Activated CD4-positive, alpha-beta T cell treated with anti-CD3 and anti-CD28 coated beads, Interleukin-2, amount 10 ng/mL, durations not matched to agents 7 days and 5 days (primary cell): ENCODE measurements at places on chromosomes 12 and 14.

DNA sequence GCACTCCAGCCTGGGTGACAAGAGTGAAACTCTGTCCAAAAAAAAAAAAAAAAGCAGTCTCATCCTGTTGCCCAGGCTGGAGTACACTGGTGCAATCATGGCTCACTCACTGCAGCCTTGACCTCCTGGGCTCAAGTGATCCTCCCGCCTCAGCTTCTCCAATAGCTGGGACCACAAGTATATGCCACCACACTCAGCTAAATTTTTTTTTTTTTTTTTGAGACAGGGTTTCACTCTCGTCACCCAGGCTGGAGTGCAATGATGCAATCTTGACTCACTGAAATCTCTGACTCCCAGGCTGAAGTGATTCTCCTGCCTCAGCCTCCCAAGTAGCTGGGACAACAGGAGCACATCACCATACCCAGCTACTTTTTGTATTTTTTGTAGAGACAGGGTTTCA, 5.2 kb upstream of the CNPY2 start:
- DNase-seq: no peak

DNA sequence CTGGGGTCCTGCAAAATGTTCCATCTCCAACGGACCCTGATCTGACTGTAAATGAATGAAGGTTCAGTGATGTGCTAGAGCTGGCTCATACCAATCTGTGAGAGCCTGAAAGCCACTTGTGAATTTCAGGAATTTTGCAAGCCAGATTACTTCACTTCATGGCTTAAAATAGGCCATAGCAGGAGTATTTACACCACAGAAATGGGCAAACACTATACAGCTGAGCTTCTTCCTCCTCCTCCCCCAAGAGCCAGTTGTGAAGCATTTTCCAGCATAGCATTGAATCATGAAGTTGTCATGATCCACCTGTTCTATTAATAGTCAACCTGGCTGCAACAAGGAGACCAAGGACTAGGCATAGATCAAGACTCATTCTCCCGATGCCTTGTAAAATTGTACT, 141.3 kb upstream of the RASSF8 start:
- no peak for DNase-seq

DNA sequence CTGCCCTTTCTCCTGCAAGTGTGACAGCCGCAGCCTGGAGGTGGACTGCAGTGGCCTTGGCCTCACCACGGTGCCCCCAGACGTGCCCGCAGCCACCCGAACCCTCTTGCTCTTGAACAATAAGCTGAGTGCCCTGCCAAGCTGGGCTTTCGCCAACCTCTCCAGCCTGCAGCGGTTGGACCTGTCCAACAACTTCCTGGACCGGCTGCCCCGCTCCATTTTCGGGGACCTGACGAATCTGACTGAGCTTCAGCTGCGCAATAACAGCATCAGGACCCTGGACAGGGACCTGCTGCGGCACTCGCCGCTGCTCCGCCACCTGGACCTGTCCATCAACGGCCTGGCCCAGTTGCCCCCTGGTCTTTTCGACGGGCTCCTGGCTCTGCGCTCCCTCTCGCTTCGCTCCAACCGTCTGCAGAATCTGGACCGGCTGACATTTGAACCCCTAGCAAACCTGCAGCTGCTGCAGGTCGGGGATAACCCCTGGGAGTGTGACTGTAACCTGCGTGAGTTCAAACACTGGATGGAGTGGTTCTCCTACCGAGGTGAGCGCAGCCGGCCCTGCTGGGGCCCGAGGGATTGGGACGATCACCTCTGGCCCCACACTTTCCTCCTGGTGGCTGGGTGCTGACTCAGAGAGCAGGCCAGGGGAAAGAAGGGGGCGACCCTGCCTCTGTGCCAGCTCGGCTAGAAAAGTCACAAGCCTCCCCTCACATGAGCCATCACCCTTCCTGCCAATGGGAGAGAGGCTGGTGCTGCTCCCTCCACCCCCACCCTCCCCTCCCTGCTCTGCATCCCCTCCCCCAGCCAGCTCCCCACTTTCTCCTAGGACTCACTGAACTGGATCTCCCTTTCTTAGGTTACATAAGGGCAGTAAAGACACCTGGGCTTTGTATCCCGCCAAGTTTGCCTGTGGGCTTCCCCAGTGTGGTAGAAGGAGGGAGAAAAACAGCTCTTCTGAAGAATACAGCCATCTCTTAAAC, 10.9 kb downstream of the LRTM2 start:
- DNase-seq: peak; percentile 24

GRCh38 chr12:107774349-107775029, at the start of gene ASCL4:
TSS of gene ASCL4 (plus strand) at chr12:107774704. CDS start at chr12:107775219, 515 bp downstream.
- DNase-seq: no peak

DNA sequence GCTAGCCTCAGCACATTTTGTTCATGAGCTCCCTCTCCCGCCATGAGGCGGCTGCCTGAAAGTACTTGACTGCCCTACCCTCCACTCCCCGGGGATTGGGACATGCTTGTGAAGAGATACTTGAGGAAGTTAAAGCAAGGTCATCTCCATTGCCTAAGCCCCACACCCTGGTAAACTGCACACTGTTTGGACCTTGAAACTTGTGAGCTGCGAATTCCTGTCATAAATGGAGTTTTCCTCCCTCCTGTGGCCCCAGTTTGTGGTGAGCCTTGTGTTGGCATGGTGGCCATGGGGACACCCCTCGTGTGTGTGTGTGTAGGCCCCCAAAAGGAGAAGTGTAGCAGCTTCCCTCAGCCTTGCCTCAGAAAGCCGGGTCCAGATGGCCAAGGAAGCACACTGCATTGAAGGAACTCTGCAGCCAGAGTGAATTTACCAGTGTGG, 395.5 kb downstream of the ZFP36L1 start:
- no peak for DNase-seq

DNA sequence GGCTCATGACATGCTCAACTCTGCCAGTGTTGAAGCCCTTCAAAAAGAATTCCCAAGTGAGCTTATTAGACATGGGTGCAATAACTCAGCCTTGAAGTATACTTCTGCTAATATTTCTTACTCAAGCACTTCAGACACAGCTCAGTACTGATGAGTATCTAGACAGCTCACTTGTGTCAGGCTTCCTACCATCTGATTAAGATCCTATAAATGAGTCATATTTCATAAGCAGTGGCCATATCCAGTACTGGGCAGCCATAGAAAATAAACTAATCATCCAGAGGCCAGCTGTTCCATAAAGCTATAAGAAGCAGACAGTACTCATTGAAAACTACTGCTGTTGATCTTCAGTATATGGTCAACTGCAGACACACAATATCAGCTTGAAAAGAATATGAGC, 12.9 kb downstream of the FSCB start:
- no peak for DNase-seq

DNA sequence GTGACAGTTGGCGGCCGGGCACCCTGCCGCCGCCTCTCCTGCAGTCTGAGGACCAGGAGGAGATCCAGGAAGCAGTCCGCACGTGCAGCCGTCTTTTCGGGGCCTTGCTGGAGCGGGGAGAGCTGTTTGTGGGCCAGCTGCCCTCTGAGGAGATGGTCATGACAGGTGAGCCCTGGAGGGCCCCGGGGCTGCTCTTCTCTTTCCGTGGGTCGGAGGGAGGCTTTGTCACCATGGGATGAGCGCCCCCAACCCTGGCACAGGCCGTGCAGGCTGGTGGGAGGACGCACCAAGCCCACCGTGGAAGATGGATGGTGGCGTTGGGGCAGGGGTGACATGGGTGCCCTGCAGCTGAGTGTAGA, 532 bp downstream of the NOC4L start:
- peak; percentile 26 for DNase-seq

GRCh38 chr14:24984846-24985589, 64.9 kb downstream of the STXBP6 start:
- no peak for DNase-seq

DNA sequence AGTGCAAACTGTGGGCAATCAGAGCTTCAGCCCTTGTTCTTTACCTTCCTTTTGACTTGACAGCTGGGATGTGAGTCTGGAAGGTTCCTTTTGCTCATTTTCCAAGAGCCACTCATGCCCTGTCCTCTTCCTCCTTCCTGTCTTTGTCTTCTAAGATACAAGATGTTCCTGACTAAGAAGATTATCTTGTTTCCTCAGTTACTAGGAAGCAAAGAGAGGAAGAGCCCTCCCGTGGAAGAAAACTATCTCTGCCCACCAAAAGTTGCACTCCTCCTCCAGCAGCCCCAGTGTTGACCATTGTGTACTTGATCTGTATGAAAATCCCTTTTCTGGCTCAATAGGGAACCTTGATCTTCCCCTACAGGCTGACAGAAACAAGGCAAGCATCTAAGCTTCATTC, 138.0 kb downstream of the C12orf75 start:
- DNase-seq: no peak

GRCh38 chr14:99664937-99665273, 19.2 kb upstream of the CYP46A1 start:
- DNase-seq: no peak

- DNase-seq: no peak
Observed at GRCh38 chr14:66231820-66232219, 254.4 kb upstream of the CCDC196 start.

DNA sequence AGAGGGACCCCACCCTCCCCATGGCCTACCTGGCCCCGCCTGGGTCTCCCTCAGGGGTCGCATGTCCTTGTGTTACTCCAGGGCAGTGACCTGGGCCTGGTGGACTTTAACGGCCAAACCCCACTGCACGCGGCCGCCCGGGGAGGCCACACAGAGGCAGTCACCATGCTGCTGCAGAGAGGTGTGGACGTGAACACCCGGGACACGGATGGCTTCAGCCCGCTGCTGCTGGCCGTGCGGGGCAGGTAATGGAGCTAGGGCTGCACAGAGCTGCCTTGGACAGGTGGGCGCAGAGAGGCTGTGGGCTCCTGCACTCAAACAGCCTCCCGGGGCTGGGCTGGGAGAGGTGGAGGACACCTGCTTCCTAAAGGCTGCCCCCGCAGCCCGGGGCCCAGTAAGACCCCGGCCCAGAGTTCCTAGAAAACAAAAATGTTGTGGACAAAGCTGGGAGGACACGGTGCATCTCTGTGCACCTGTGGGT, 21.6 kb downstream of the ASPG start:
- no peak for DNase-seq

DNA sequence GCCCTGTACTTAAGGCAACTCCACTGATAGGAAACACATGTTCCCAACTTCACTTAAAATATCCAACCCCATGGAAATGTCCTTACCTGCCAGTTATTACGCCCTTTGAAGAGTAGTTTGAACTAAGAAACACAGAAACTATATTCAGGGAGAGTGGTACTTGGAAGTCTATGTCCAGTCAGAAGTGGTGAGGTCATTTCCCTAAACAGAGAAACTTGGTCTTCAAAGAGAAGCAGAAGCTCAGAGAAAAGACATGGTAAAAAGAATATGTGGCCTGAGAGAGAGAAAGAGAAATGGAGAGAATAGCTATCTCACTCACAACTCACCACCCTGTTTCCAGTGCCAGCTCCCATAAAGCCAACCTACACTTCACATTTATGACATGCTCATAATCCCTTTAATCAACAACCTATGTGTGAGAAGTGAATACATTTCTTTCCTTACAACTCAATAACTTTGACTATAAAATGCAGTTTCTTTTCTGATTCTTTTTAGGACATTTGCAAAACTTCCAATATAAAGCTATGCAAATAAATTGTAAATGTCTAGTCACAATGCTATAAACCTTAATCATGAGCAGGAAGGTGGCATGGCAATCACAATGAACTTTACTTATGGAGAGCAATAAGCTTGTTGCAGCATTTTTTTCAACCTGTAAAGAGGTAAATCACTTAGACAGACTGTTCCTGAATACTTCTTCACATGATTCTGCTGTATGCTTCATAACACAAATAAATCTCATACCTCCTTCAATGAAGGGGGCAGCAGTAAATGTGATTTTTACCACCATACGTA, 67.1 kb downstream of the CPNE8 start:
- no peak for DNase-seq

GRCh38 chr12:131011165-131012079, 57.7 kb downstream of the ADGRD1 start:
- no peak for DNase-seq

DNA sequence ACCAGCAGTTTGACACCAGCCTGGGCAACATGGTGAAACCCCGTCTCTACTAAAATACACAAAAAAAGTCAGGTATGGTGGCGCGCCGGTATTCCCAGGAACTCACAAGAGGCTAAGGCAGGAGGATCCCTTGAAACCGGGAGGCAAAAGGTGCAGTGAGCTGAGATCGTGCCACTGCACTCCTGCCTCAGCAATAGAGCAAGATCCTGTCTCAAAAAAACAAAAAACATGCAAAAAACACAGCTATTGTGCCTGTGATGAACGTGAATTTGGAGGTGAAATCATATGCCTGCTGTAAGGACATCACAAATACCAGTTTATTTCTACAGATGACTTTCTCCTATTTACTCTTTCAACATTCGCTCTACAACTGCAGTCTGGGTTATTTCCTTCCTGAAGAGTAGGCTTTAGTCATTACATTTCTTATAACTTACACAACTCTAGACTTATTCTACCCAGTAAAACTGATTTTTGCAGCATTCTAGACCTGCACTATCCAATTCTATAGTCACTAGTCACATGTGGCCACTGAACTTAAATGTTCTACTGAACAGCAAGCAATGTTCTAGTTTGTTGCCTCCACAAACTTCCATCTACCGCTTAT, 48.3 kb downstream of the HNRNPC start:
- DNase-seq: no peak

GRCh38 chr14:101839236-101839635, 77.7 kb downstream of the PPP2R5C start:
- DNase-seq: peak; percentile 66

- peak; percentile 51 for DNase-seq
Observed at GRCh38 chr14:98136012-98136789, 1135.8 kb downstream of the BCL11B start.

- DNase-seq: no peak
Observed at GRCh38 chr12:15899282-15899870, 11.8 kb upstream of the DERA start.

DNA sequence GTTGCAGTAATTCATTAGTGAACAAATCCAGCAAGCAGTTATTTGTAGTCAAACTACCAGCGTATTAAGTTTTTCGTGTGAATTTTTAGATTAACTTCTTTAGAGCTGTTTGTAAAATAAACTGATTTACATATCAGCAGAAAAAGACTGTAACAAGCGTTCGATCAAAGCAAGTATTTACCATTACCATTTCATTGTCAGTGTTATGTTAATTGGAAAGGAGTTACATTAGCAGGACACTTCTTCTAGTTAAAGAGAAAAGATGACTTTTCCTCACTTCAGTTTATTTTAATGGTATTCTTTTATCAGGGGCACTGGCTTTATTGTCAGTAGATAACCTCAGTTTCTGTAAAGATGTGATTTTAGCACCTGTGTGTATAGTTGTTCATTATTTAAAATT, 151.1 kb upstream of the AEBP2 start:
- DNase-seq: no peak

DNA sequence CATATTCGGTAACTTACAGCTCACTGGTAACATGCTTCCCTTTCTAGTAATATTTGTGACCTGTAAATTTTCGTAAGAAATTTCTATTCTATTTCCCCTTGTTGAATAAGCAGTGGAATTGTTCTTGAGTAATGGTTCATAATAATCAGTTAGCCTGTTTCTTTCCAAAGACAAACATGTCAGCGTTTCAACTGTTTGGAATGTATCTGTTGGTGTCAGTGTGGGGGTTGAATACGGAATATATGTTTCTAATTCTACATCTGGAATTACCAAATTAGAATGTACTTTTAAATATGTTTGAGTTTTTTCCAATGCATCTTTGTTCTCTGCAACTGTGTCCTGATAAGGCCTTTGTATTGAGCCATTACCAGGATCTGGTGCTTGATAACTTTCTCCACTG, 2.0 kb downstream of the BBS10 start:
- no peak for DNase-seq

GRCh38 chr12:109127533-109128242, 11.3 kb downstream of the ACACB start:
- DNase-seq: no peak

GRCh38 chr12:64824500-64825142, at the start of gene TBC1D30:
TSS of gene TBC1D30 (plus strand) at chr12:64824647. CDS start at chr12:64824880, 233 bp downstream.
- DNase-seq: peak; percentile 16
